ENCODE measurements at places on chromosomes 12 and 14.

DNA sequence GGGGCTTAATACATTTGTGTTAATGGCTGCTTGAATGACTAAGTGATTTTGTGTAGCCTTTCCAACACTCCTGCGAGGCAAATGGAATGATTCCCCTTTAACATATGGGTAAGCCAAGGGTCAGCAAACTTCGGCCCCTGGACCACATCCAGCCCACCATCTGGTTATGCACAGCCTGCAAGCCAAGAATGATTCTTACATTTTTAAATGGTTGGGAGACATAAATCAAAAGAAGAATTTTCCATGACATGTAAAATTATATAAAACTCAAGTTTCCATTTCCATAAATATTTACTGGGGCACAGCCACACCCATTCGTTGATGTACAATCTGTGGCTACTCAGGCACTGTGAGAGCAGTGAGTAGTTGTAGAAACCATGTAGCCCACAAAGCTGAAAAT lies 9.0 kb downstream of the SLC8B1 start:
- DNase-seq, result no peak

DNA sequence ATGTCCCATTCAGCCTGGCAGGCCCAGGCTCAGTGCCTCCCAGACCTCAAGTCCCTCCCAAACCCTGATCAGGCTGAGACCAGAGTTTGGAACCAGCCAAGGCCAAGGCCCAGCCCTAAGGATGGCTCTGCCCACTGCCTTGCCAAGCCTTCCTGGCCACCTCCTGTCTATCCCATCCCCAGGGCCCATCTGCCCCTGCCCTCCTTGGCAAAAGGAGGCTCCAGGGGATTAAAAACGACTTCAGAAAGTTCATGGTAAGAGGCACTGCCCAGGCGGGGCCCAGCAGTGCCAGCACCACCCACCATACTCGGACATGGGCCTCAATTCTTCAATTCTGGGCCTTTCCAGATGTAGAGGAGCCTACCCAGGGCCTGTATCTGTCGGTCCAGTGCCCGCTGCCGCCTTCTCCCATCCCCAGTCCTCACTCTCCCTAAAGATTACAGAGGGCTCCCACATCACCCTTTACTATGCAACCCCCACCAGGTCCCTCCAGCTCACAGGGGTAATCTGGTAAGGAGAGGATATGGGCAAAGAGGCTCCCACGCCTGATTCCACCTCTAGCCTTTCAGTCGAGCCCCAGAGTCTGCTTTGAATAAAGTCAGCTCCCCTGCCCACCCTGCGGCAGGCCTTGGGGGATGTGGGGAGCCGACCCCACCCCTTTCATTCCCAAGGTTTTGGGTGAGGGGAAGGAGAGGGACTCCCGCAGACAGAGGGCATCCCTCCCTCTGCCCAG lies 932 bp downstream of the ADCY6 start:
- DNase-seq, result no peak

- DNase-seq, result peak; percentile 15
These were observed 510 bp downstream of the ARID2 start for GRCh38 chr12:45730084-45730347.

DNA sequence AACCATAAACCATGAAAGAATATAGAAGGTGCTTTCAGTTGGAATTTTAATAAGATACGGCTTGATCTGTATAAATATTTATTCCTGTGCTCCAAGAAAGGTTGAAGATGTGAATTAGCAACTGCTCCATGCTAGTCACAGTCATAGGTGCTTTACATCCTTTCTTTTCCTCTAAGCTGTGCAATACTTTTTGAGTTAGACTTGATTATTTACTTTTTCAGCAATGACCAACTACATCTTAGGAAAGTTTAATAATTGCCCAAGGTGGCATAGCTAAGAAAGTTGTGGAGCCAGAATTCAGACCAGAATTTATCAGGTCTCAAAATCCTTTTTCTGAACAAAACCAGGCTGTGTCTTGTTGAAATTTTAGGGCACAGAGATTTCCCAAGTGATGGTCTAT lies 13.7 kb downstream of the TRHDE start:
- DNase-seq, result no peak

DNA sequence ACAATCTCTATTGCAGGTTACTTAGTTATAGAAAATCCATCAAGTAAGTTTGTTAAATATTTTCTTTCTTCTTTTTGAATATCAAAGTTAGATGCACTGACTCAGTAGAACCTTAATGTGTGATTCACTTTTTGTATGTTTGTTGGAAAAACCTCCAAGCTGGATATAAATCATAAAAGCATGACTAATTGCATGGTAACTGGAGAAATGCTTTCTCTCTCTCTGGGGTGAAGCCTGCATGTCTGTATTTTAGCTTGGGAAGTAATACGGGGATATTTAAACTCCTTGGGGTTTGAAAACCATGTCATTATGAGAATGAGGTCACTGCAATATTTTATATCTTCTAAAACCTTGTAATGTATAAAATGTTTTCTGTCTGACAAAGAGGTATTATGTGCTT lies 58.6 kb upstream of the MYF6 start:
- no peak for DNase-seq

DNA sequence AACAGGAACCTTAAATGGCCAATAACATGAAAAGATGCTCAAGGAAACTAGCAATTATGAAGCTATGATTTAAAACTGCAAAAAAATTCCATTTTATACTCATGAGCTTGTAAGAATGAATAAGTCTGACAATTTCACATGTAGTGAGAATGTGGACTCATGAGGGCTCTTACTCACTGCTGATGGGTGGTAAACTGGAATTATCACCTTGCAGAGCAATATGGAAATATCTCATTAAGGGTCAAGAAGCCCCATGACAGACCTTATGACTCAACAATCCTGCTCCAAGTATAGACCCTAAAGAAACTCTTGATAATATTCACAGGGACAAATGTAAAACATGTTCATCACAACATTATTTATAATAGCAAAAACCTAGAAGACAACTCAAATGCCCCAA lies 23.5 kb upstream of the SMAGP start:
- DNase-seq, result no peak

- DNase-seq, result no peak
These were observed 2.5 kb downstream of the SCN8A start for GRCh38 chr12:51593539-51593938.

GRCh38 chr12:45695035-45695434 lies 34.5 kb upstream of the ARID2 start:
- no peak for DNase-seq

GRCh38 chr12:53844994-53845844 lies 93.4 kb upstream of the HOXC13 start:
- no peak for DNase-seq

DNA sequence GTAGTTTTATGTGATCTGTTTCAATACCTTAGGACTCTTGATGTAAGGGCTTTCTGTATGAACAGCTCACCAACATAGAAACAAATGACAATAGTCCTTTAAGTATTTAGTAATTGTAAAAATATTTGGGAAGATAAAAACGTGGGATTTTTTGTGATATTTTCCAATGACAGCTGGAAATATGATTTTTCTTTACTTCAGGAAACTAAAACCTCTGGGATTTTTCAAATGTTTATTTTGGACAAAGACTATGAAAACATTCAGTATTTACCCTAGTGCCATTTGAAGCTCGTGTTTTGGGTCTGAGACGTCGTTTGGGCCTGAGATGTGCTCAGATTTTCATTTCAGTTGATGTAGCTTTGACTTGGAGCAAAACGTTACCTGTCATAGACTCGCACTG lies 240.0 kb downstream of the BMP4 start:
- DNase-seq, result no peak

- DNase-seq, result no peak
These were observed 785.8 kb downstream of the MED13L start for GRCh38 chr12:115491511-115492250.

- DNase-seq, result peak; percentile 7
These were observed 652 bp downstream of the SUPT16H start for GRCh38 chr14:21382886-21383847.

DNA sequence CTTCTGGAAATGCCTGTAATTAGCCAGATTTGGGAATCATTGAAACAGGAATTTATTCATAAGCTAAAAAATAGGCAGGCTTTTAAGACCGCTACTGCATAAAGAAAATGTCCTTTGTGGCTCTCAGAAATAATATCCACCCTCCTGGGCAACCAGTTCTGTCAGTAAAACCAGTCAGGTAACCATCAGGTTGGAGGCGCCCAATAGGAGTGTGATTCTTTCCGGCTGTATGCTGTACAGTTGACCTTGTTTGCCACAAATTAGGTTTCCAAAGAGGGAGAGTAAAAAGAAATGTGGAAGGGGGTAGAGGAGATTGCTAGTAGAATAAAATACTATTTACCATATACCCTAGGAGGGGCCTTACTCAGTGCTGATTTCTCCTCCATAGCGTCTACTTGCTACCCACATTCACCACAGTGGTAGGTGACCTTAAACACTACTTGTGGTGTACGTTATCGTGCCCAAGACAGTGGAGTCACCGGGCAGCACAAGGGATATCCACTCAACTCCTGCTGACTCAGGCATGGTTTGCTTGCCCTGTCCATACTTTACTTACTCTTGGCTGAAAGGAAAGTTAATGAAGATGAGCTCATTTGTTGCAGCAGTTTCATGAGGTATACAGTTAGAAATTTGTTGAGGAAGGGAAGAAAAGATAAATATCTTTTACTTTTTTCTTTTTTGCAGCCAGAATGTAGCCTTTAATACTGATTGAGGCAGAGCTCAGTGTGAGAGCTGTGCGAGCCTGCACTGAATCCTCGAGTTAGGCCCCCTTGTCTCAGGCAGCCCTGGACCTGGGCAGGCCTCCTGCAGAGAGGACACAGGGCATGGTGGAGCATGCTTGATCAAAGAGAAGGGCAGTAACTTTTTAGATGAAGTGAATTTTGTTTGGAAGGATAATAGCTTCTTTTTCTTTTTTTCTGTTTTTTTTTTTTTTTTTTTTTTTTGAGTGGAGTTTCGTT lies 76.7 kb downstream of the DIP2B start:
- DNase-seq, result no peak

GRCh38 chr12:124739953-124740561 lies 123.6 kb downstream of the SCARB1 start:
- DNase-seq, result no peak

GRCh38 chr12:53695152-53696145 lies 19.6 kb upstream of the ATP5MC2 start:
- no peak for DNase-seq

DNA sequence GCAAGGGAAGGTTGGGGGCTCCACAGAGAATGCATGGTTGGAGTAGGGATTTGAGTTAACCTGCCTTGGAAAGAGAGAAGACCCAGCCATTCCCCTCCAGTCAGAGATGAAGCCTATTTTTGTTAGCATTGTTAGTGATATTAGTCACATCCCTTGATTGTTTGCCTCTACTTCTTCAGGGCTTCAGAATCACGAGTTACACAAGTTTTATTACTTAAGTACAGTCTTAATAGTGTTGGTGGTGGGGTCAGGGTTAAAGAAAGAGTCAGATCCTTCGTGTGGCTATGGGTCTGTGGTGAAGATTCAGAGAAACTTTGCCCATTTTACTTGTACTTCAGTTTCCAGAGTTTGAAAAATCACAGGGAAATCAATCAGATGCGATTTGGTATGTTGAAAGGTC lies 363.1 kb downstream of the LRIG3 start:
- no peak for DNase-seq

DNA sequence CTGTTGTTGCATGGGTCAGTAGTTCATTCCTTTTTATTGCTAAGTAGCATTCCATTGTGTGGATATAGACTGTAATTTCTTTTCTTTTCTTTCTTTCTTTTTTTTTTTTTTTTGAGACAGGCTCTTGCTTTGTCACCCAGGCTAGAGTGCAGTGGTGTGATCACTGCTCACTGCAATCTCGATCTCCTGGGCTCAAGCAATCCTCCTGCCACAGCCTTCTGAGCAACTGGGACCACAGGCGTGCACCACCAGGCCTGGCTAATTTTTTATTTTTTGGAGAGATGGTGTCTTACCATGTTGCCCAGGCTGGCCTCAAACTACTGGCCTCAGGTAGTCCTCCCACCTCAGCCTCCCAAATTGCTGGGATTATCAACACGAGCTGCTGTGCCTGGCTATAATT lies 5.2 kb downstream of the ATP6V0A2 start:
- no peak for DNase-seq

DNA sequence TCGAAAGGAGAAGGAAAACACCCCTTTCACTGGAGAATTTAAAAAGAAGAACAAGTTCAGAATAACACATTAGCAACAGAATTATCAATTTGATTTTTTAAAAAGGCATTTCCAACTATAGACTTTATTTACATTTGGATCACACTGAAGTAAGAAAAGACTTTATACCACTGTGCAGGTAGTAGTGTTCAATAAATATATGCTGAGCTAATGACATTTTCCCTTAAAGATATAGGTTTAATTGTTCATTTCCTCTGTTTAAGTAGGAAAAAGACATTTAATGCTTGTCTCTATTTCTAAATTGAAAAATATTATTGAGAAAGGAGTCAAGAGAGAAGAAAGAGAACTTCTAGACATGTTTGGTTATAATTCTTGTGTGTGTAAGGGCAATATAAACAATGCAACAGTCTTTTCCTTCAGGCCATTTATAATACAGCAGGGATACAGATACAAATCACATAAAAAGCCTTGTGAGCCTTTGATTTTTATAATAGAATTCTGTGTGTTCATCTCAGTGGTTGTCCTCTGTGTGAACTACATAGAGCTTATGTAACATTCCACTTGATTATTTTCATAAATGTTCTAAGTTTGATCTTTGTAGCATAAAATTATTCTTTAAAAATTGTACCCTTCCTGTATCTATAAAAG lies 48.7 kb upstream of the PZP start:
- no peak for DNase-seq

DNA sequence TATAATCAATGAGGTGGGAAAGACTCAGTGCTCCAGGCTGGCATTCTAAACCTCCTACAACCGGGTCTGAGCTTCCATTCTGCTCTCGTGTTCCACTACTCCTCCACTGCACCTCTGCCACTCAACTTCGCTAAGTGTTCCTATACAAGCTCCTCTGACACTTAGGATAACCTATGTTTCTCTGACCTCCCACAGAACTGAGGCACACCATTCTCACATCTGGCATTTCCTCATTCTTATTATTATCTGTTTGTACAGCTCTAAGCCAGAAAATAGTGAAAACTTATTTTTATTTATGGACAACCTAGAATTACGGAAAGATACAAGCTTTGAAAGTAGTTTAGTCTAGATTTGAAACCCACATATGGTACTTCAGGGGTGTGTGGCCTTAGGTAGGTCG lies 127.0 kb downstream of the MED13L start:
- no peak for DNase-seq

GRCh38 chr12:95738024-95738611 lies 52.4 kb downstream of the NTN4 start:
- no peak for DNase-seq

DNA sequence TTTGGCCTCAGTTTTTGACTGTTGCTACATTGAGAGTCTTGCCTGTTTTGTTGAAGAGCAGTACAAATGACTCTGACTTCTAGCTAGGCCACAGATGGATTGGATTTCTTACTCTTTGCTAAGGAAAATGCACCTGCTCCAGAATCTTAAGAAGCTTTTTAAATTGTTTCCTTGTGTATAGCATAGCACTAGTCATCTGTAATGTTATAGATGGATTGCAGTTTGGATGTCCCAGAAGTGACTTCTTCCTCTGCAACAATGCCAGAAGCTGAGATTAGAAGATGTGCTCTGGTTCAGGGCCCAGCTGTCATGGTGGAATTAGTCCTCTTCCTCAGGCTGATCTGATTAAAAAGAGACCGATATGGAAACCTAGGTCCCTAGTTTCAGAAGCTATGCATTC lies 67.9 kb downstream of the DAAM1 start:
- no peak for DNase-seq

Measured in T follicular helper cell (primary cell).